Smooth muscle cell of the coronary artery (primary cell): ENCODE measurements at places on chromosomes 6 and 20. TPM values are rescaled to one million over a fixed set of nuclear protein-coding genes. Genes with fewer than 3 reads are reported as not detected.

C20orf204 gene
- total RNA-seq = 0.23 and 0.45 TPM in 2 replicates

TCP11 gene
- 0.15 TPM in 1 of 2 replicates, not detected in the other for total RNA-seq

HUS1B gene
- 0.68 and 1.1 TPM in 2 replicates for total RNA-seq

FERMT1 gene
- total RNA-seq = 1.3 and 5.2 TPM in 2 replicates

TPMT gene
- 12.3 TPM in 2 replicates for total RNA-seq

SSTR4 gene
- not detected in 2 replicates for total RNA-seq

BPIFB2 gene
- total RNA-seq = not detected in 2 replicates

ZSCAN16 gene
- total RNA-seq = 0.82 and 2.7 TPM in 2 replicates

PHACTR1 gene
- 0.08 and 2.3 TPM in 2 replicates for total RNA-seq

PHACTR3 gene
- not detected in 2 replicates for total RNA-seq

ERVFRD-1 gene
- total RNA-seq = not detected in 2 replicates

B3GAT2 gene
- not detected in 2 replicates for total RNA-seq

BICRAL gene
- total RNA-seq = 3.4 and 4.6 TPM in 2 replicates

CAGE1 gene
- total RNA-seq = 0.08 and 0.12 TPM in 2 replicates

OPRL1 gene
- total RNA-seq = 1.5 and 2.3 TPM in 2 replicates

PSMB8 gene
- 44.2 and 72.4 TPM in 2 replicates for total RNA-seq

MAS1 gene
- under 0.01 TPM in 1 of 2 replicates, not detected in the other for total RNA-seq

KHDC1L gene
- not detected in 2 replicates for total RNA-seq

AVP gene
- not detected in 2 replicates for total RNA-seq

BACH2 gene
- 0.35 and 0.60 TPM in 2 replicates for total RNA-seq
